Fibroblast of lung (primary cell): ENCODE measurements at places on chromosomes 4 and X.
A peak's percentile ranks its signal among the peaks of the same experiment; 100 is the strongest.

DNA sequence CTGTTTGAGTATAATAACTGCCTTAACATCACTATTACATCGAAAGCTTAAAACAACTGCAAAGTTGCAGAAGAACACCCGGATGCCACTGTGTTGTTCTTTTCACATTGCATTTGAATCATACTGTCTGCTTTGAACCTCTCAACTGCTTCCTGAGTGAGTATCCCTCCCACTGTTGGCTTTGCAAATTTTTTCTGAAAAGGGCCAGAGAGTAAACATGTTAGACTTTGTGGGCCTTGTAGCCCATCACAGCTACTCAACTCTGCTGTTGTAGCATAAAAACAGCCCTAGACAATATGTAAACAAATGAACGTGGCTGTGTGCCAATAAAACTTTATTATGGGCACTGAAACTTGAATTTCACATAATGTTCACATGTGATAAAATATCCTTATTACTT, 76.1 kb downstream of the NSG1 start:
- no peak for DNase-seq

DNA sequence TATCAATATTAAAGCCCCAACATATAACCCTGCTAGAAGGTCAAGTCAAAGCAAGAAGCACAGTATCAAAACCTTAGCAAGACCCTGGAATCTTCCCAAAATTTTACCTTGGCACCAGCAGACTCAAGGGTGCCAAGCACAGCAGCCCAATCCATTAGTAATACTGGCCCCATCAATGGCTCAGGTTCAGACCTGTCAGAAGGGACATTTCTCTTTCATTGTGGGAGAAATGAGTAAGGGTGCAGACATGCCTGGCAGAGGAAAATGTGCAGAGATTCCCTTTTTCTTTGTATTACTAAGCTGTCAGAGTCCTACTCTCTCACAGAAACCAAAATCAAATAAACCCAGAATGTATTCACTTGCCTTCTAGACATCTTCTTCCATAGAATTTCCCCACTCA, 203.9 kb downstream of the EVC2 start:
- DNase-seq, result peak; percentile 45

- no peak for DNase-seq
Measured at GRCh38 chr4:56511098-56511497, 5.5 kb downstream of the ARL9 start.

DNA sequence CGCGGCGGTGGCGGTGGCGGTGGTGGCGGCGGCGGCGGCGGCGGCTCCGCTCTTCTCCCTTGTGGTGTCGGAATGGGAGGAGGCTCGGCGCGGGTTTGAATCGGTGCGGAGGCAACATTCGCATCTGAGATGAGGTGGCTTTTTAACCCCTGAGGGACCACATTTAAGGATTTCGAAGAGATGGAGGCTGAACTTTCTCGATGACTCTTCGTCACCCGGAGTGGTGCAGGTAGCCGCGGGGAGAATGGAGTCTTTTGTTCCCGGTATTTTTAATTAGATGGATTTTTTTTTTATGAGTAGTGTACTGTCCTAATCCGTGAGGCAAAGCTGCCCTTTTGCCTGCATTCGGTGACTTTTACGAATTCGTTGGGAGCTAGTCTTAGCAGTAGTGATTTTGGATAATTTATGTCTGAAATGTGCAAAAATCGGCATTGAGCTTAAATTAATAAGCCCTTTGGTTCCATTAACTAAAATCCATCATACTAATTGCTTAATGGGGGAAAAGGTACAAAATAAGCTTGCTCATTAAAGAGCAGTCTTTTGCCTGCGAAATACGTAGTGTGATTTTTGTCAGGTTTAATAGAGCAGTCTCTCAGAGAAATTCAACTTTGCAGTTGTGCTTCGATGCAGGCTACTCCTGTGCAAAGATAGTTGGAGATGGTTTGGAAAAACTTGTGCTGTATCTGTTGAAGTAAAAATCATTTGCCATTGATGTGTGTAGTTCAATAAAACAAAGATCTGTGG, 206.2 kb downstream of the TENM3 start:
- peak; percentile 48 for DNase-seq

DNA sequence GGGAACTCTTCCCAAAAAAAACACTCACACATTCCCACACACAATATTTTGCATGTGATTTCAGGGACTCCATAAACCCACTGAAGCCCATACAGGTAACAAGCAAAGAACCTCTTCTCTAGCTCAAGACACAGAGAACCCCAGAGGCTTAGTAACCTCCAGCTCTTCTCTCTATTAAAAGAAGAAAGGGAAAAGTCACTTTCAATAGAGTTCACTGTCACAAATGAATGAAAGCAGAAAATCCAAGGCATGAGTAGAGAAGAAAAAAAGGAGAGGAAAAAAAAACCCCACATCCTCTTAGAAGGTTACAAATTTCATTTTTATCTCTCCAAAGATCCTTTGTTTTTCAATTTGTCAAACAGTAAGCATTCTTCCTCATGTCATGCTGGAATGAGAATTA, 30.7 kb upstream of the DCLK2 start:
- no peak for DNase-seq

DNA sequence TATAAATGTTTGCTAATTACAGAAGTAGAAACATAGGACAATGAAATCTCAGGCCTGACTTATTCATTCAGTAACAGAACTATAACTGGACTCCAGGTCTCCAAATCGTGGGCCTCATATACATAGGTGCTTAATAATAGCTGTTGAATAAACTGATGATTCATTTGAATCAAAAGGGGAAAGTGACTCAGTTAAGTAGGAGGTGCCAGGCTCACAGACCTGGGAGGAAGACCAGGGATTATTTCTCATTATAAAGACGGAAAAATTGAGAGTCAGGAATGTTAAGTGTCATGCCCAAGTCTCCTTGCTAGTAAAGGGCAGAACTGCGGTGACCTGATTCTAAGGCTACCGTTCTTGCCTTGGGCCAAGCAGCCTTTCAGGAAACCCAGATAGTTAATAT, 131.5 kb downstream of the HS3ST1 start:
- DNase-seq, result peak; percentile 71

DNA sequence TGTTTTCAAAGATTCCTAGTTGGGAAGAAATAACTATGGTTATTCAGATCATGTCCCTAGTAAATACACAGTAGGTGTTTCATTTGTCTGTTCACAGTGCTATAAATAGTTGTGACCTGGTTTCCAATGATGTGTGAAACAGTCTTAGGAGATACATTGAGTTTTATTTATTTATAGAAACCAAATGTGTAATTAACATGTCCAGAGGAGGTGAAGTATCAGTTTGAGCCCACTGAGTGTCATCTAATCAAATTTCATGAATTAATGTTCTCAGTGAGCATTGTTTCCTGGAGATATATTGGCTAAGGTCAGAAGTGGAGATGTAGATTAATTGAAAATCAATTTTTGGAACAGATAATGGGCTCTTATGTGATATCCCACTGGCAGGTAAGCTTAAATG, 996.3 kb downstream of the FSTL5 start:
- DNase-seq, result no peak

DNA sequence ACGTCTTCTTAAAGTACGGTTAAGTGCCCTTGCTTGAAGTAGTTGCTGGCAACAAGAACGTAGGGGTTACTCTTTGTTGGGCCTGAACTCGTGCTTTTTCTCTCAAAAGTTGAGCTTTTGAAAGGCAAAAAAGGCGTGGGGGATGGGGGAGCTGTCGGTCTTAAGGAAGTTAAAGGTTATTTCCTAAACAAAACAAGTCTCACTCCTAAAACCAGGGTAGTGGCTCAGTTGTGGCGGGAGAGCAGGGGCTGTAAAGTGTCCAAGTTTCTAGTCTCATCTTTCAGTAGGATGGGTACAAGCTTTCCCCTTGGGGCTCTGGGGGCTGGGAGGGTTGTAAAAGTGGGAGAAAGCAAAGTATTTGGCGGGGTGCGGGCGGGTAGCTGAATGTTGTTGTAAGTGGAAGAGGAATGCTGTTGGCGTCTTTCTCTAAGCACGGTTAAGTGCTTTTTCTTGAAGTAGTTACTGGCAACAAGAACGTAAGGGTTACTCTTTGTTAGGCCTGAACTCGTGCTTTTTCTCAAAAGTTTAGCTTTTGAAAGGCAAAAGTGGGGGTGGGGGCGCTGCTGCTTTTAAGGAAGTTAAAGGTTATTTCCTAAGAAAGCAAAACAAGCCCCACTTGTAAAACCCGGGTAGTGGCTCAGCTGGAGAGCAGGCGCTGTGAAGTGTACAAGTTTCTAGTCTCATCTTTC, 904 bp upstream of the WDR1 start:
- peak; percentile 52 for DNase-seq
